ENCODE measurements at places on chromosomes 3 and 15. TPM values are rescaled to one million over a fixed set of nuclear protein-coding genes. Genes with fewer than 3 reads are reported as not detected.
A peak's percentile ranks its signal among the peaks of the same experiment; 100 is the strongest.

- H3K36me3 ChIP-seq, result no peaks in the 10 kb centered on the region
- no peak overlapping the region for H3K4me3 ChIP-seq
- no peak overlapping the region for H3K27ac ChIP-seq
- no peaks in the 10 kb centered on the region for H3K27me3 ChIP-seq
- peaks cover 6% of the 10 kb centered on the region for H3K4me1 ChIP-seq
Observed at GRCh38 chr15:33894193-33894592, 74.1 kb upstream of the CHRM5 start.

DNA sequence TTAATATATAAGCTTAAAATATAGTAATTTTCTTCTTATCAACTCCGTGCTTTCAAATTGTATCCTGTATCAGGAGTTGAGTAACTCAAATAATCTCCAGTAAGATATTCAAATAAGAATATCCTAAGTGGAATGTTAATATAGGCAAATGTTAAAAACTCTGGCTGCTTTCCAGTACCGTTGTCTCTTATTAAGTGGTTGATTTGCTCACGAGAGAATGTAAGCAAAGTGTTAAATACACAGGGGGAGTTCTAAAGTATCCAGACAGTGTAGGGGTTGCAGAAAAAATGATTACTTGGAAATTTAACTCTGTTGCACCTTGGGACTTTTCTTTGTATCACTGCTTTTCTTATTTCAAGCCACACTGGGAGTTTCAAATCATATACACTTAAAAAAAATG is 478.9 kb upstream of the TBL1XR1 start:
- no peak for DNase-seq
- no peaks in the 10 kb centered on the region for H3K36me3 ChIP-seq
- no peak overlapping the region for H3K27ac ChIP-seq
- H3K4me3 ChIP-seq, result no peak overlapping the region
- no peaks in the 10 kb centered on the region for H3K27me3 ChIP-seq
- peaks cover 43% of the 10 kb centered on the region for H3K4me1 ChIP-seq

DNA sequence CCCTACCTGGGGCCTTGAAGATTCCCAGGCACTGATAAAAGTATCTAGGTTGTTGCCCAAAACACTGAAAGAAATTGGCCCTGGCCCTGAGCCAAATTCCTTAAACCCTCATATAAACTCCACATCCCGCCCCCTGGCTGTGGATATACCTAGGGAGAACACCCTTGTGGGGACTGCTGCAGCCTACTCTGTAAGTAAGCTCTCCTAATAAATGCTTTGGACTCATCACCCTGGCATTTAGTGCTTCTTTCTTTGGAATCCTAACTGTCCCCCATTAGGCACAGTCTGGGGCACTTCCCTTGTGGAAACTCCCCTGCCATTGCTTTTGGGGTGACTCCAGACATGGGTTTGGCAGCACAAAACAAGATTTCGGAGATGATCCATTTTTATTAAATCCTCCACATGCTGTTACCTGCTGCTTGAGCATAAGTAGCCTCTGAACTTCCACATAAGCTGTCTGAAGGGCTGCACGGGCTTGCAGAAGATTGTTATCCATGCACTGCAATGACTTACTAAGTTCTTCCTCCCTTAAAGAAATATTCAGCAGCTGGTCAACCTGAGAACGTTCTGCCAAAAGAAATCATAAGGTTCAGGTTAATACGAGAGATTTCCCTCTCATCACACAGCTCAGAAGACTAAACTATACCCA is 46.4 kb downstream of the ZNF106 start:
- H3K4me3 ChIP-seq, result no peak overlapping the region
- peaks cover 31% of the 10 kb centered on the region for H3K36me3 ChIP-seq
- no peak overlapping the region for H3K27ac ChIP-seq
- DNase-seq, result no peak
- no peaks in the 10 kb centered on the region for H3K27me3 ChIP-seq
- H3K4me1 ChIP-seq, result peaks cover 17% of the 10 kb centered on the region

GRCh38 chr15:45734260-45734711 is 99.5 kb downstream of the SQOR start:
- no peak overlapping the region for H3K27ac ChIP-seq
- no peak for DNase-seq
- no peaks in the 10 kb centered on the region for H3K4me1 ChIP-seq
- peaks cover 29% of the 10 kb centered on the region for H3K27me3 ChIP-seq
- no peaks in the 10 kb centered on the region for H3K36me3 ChIP-seq

GRCh38 chr3:70006089-70006488 is 6.6 kb downstream of the SAMMSON start:
- peaks cover 5% of the 10 kb centered on the region for H3K4me1 ChIP-seq
- H3K4me3 ChIP-seq, result no peak overlapping the region
- no peak for DNase-seq
- H3K27ac ChIP-seq, result no peak overlapping the region
- H3K36me3 ChIP-seq, result no peaks in the 10 kb centered on the region
- no peaks in the 10 kb centered on the region for H3K27me3 ChIP-seq

GRCh38 chr15:98164571-98164970 is 204.1 kb downstream of the ARRDC4 start:
- no peaks in the 10 kb centered on the region for H3K36me3 ChIP-seq
- no peaks in the 10 kb centered on the region for H3K27me3 ChIP-seq
- DNase-seq, result no peak
- no peaks in the 10 kb centered on the region for H3K4me1 ChIP-seq
- no peak overlapping the region for H3K4me3 ChIP-seq

DNA sequence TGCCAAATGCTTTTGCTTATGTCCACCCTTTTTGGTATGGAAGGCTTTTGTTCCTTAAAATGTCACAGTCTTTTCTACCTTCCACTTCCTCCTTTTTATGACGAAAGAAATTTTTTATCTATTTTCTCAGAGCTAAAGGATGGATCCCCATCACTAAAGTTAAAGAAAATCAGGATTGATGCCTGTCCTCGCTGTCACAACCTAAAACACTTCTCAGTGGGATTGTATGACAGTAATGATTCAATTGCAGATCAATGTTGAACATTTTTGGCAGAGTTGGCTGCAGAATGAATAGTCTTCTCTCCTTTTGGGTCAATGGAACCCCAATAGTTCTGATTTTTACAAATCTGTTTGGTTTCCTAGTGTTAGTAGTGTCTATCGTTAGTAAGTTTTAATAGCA is 549.8 kb upstream of the ROBO2 start:
- H3K4me1 ChIP-seq, result no peaks in the 10 kb centered on the region
- no peaks in the 10 kb centered on the region for H3K36me3 ChIP-seq
- no peak overlapping the region for H3K4me3 ChIP-seq
- no peaks in the 10 kb centered on the region for H3K27me3 ChIP-seq

DNA sequence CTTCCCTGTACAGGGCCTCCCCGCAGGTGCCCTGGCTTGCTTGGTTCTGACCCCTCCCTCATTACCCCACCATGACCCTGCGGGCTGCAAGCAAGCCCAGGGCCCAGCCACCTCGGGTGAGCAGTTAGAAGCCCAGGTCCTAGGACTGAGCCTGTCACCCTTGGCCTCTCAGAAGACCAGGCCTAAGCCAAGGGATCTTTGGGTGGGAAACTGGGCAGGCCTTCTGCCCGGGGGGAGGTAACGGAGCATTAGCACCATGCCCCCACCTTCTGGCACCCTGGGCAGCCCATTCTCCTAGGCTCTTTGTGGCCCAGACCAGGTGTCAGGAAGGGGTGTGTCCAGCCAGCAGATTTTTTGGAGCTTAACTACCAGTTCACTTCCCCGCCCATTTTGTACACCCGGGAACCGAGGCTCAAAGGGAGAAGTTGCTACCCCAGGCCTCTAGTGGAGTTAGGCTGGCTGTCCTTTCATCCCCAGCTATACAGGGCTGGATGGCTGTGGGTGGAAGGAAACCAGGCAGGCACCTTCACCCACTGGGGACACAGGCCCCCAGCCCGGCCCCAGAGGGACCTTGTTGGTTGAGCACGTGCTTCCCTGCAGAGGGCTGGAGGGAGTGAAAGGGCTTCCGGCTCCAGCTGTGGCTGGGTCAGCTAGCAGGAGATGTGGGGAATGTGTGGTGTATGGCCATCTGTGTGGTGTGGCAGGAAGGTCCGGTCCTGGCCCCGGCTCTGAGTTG is 1.4 kb downstream of the CSK start:
- H3K36me3 ChIP-seq, result peaks cover 1% of the 10 kb centered on the region
- H3K27ac ChIP-seq, result peak overlapping the region; percentile 70
- H3K4me3 ChIP-seq, result peak overlapping the region; percentile 87

GRCh38 chr3:65787827-65788226 is 250.9 kb downstream of the MAGI1 start:
- H3K36me3 ChIP-seq, result no peaks in the 10 kb centered on the region
- no peak overlapping the region for H3K4me3 ChIP-seq
- peaks cover 40% of the 10 kb centered on the region for H3K4me1 ChIP-seq
- peak overlapping the region; percentile 84 for H3K27ac ChIP-seq
- H3K27me3 ChIP-seq, result no peaks in the 10 kb centered on the region

DNA sequence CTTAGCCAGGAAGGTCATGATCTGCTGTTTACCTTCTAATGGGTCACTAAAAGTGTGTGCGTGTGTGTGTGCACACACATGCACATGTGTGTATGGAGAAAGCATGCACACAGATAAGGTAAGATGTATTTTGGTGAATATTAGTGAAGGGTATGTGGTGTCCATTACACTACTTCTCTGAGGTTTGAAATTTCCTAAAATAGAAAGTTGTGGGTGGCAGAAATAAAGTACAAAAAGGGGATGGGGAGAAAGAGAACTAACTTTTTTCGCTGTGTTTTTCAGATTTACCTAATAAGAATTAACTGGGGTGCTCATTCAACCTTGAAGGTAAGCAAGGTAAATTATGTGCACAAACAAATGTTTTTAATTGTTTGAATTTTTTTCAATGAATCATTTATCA is 24.4 kb upstream of the NR2E3 start:
- H3K4me3 ChIP-seq, result no peak overlapping the region
- H3K27me3 ChIP-seq, result no peaks in the 10 kb centered on the region
- H3K36me3 ChIP-seq, result no peaks in the 10 kb centered on the region
- DNase-seq, result no peak
- H3K27ac ChIP-seq, result no peak overlapping the region

- H3K36me3 ChIP-seq, result no peaks in the 10 kb centered on the region
- no peak overlapping the region for H3K27ac ChIP-seq
- no peak for DNase-seq
- peaks cover 3% of the 10 kb centered on the region for H3K4me1 ChIP-seq
- peaks cover 9% of the 10 kb centered on the region for H3K27me3 ChIP-seq
Observed at GRCh38 chr15:92170897-92171296, 222.8 kb upstream of the ST8SIA2 start.

DNA sequence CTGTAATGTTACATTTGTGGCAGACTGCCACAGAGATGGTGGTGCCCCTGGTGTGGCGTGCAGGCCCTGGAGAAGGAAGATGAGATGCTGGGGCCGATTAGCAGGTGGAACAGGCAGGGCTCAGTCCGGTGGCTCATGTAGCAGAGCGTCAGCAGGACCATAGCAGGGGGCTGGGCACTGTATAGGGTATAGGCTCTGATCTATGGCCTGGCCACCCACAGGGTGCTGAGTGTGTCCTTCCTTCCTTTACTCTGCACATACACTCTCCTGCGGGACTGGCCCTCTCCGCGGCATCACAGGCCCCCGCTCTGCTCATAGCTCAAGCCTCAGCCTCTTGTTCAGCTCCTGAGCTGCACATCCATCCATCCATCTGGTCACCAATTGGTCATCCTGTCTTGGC is 143.6 kb downstream of the OPA1 start:
- no peak for DNase-seq
- H3K4me1 ChIP-seq, result peaks cover 5% of the 10 kb centered on the region
- H3K36me3 ChIP-seq, result peaks cover 4% of the 10 kb centered on the region
- H3K27me3 ChIP-seq, result peaks cover 23% of the 10 kb centered on the region
- H3K27ac ChIP-seq, result no peak overlapping the region
- H3K4me3 ChIP-seq, result no peak overlapping the region

- H3K4me3 ChIP-seq, result no peak overlapping the region
- no peaks in the 10 kb centered on the region for H3K27me3 ChIP-seq
- H3K4me1 ChIP-seq, result peaks cover 76% of the 10 kb centered on the region
Observed at GRCh38 chr3:16476636-16477035, 36.9 kb downstream of the RFTN1 start.

DNA sequence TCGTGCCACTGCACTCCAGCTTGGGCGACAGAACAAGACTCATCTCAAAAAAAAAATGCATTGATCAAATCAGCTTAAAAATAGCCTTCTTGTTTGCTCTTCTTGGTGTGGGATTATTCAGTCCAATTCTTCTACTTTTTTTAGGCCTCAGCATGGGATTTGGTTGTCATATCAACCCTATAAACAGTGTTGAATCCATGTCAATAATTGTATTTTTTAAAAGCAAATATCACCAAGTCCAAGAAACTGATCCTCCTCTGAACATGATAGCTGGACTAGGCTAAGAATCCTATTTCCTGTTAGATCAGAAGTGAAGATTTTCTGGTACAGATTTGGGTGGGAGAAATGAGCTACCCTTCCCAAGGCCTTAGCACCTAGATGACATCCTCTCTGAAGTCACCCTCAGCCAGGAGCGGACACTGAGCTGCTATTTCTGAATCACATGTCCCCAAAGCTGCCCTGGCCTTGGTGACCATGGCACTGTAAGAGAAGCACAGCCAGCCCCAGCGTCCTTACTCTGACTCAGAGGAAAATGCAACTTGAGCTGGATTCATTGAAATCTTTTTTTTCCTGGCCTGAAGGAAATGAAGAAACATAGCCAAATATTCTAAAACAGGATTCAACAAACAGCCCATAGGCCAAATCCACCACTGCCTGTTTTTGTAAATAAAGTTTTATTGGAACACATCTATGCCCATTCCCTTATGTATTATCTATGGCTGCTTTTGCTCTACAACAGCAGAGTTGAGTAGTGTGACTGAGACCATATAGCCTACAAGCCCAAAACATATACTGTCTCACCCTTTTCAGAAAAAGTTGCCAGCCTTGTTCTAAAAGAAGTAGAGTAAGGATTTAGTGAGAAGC is 215.9 kb upstream of the CTDSPL start:
- peaks cover 6% of the 10 kb centered on the region for H3K4me1 ChIP-seq
- no peak overlapping the region for H3K4me3 ChIP-seq
- DNase-seq, result no peak
- no peaks in the 10 kb centered on the region for H3K27me3 ChIP-seq

GRCh38 chr15:51266656-51267050 is 71.7 kb downstream of the CYP19A1 start:
- H3K27ac ChIP-seq, result no peak overlapping the region
- no peaks in the 10 kb centered on the region for H3K36me3 ChIP-seq
- no peak for DNase-seq
- peak overlapping the region; percentile 79 for H3K4me3 ChIP-seq

- no peak overlapping the region for H3K4me3 ChIP-seq
- peaks cover 2% of the 10 kb centered on the region for H3K27me3 ChIP-seq
- H3K27ac ChIP-seq, result no peak overlapping the region
- DNase-seq, result no peak
Observed at GRCh38 chr3:182212479-182213076, 500.9 kb downstream of the SOX2 start.

The CLDN18 gene
- not detected for total RNA-seq
